ENCODE measurements at places on chromosomes 12 and 14. TPM values are rescaled to one million over a fixed set of nuclear protein-coding genes. Genes with fewer than 3 reads are reported as not detected.

DNA sequence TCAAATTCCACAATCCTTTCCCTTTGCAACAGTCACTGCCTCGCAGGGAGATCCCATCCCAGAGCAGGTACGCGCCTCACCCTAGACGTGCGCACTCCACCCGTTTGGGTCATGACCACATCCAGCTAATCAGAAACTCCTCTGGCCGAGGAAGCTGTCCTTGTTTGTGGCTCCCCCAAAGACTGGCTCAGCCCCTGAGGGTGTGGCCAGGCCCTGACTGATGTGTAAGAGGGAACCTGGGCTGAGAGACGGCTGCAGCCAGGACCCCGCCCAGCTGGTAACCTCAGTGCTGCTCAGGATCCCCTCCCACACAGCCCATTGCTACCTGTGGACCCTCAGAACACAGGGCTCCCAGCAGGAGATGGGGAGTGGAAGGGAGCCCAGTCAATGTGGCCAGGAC is 183.2 kb upstream of the SFSWAP start:
- no peak overlapping the region for H3K27ac ChIP-seq
- H3K4me1 ChIP-seq = no peaks in the 10 kb centered on the region
- H3K36me3 ChIP-seq = no peaks in the 10 kb centered on the region
- H3K4me3 ChIP-seq = no peak overlapping the region

DNA sequence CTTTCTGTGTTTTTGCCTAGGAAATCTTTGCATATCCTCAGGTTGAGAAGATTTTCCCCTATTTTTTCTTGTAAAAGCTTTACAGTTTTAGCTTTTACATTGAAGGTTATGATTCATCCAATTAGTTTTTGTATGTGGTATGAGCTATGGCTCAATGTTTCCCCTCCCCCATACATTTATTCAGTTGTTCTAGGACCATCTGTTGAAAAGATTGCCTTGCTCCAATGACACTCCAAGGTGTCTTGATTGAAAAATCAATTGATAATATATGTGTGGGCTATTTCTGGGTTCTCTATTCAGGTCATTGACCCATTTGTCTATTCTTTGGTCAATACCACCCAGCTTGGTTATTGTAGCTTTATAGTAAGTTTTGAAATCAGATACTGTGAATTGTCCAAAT is 42.6 kb downstream of the LRTM2 start:
- no peak overlapping the region for H3K4me3 ChIP-seq
- peaks cover 17% of the 10 kb centered on the region for H3K27me3 ChIP-seq
- no peaks in the 10 kb centered on the region for H3K36me3 ChIP-seq
- no peak overlapping the region for H3K27ac ChIP-seq

DNA sequence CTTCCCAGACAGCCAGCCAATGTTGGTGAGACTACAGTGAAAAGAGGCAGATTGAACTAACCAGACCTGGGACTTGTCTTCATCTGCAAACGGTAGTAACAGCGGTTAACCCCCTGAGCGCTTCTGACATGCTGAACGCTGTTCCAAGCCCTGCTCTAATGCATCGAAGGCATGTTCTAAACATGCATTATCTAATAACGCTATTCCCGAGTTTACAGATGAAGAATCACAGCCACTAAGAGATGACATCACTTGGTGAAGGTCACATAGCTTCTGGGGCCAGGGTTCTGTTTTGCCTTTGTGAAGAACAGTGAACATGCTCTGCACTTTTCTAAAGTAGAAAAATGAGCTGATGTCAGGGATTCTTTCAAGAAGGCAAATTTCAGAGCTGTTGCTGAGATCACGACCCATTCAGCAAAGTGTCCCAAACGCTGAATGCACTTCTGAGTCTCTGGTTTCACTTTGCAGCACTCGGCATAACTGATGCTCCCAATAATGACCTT is 56.0 kb downstream of the FOS start:
- H3K27me3 ChIP-seq = peaks cover 13% of the 10 kb centered on the region
- H3K4me3 ChIP-seq = peak overlapping the region; percentile 82
- peak overlapping the region; percentile 86 for H3K27ac ChIP-seq
- peaks cover 22% of the 10 kb centered on the region for H3K4me1 ChIP-seq

DNA sequence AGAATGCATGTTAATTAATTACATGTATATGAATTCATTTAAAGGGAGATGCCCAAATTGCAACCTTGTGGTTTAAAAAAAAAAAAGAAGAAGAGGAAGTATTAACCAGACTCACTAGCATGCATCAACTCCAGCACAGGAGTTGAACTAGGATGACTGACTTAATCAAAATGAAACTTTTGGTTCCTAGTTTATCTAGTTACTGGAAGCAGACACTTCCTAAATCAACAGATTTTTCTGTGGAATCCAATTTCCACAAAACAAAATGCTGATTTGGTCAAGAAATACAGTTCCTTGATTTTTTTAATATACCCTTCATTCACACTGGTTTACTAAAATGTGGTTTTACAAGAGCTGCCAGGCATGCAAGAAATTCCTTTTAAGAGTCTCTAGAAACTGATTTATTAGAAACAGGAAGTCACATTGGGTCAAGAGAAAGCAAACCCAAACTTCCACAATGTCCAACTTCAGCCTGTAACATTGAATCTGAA is 41.6 kb downstream of the ITPR2 start:
- peaks cover 22% of the 10 kb centered on the region for H3K4me1 ChIP-seq
- H3K4me3 ChIP-seq = no peak overlapping the region
- peaks cover 29% of the 10 kb centered on the region for H3K36me3 ChIP-seq

DNA sequence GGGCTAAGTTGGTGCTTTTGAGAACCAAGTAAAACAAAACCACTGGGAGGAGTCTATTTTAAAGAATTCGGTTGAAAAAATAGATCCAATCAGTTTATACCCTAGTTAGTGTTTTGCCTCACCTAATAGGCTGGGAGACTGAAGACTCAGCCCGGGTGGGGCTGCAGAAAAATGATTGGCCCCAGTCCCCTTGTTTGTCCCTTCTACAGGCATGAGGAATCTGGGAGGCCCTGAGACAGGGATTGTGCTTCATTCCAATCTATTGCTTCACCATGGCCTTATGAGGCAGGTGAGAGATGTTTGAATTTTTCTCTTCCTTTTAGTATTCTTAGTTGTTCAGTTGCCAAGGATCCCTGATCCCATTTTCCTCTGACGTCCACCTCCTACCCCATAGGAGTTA is 1.8 kb upstream of the RAB5B start:
- H3K4me1 ChIP-seq = peaks cover 35% of the 10 kb centered on the region
- no peak overlapping the region for H3K4me3 ChIP-seq
- no peaks in the 10 kb centered on the region for H3K27me3 ChIP-seq

Gene CMAS
- 36.7 TPM for total RNA-seq

GRCh38 chr12:75587340-75588106 is 76.1 kb upstream of the KRR1 start:
- peaks cover 7% of the 10 kb centered on the region for H3K27me3 ChIP-seq
- no peaks in the 10 kb centered on the region for H3K36me3 ChIP-seq
- no peak overlapping the region for H3K27ac ChIP-seq
- no peak overlapping the region for H3K4me3 ChIP-seq
- H3K4me1 ChIP-seq = no peaks in the 10 kb centered on the region
- DNase-seq = no peak

DNA sequence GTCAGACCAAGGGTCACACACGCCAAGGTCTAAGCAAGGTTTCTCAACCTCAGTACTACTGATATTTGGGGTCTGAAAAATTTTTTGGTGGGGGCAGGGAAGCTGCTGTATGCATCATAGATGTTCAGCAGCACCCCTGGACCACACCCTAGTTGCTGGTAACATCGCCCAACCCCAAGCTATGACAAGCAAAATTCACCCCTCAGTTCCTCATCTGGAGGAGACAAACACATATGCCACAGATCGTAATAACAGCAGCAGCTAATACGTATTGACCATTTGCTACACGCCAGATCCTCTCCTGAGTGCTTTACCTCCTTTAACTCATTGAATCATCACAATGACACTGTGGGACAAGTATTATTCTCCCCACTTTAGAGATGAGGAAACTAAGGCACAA is 46.4 kb downstream of the ACTN1 start:
- peaks cover 25% of the 10 kb centered on the region for H3K4me1 ChIP-seq
- H3K4me3 ChIP-seq = no peak overlapping the region
- no peaks in the 10 kb centered on the region for H3K36me3 ChIP-seq
- no peaks in the 10 kb centered on the region for H3K27me3 ChIP-seq
- H3K27ac ChIP-seq = no peak overlapping the region

DNA sequence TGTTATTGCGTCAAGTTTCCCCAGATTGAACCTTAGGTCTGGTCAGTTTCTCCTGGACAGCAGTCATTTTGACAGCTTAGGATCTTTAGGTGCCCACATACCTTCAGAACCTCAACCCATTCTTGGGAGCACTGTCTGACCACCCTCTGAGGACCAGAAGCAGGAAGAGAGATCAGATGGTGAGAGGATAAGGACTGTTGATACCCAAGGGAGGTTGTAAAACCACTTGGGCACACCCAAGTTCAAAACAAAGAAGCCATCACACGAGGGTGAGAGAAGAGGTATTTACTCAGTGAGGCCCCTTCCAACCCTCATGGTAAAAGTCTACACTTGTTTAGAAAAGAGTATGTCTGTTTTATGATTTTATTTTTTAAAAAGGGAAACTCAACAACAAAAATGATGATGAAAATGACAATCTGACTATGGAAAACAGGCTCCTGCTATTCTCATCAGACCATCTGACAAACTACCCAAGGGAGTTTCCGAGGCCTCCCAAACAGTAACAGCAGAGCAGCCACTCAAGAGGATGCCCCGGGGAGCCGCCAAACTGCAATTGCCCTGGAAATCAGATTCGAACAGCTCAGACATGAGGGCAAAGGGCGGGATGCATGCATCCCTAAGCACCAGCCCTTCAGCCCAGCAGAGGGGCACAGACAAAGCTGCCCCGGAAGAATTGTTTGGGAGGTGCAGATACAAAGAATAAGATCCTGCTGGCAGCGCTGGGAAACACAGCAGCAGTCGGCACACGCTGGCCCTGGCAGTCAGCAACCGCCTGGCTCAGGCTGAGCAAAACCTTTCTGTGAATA is 162.6 kb upstream of the PLEKHG7 start:
- peaks cover 66% of the 10 kb centered on the region for H3K4me1 ChIP-seq
- H3K27me3 ChIP-seq = no peaks in the 10 kb centered on the region
- H3K27ac ChIP-seq = peak overlapping the region; percentile 97

Gene FOXN3
- total RNA-seq = 85.2 TPM
